ENCODE measurements at places on chromosomes 3 and 15.

DNA sequence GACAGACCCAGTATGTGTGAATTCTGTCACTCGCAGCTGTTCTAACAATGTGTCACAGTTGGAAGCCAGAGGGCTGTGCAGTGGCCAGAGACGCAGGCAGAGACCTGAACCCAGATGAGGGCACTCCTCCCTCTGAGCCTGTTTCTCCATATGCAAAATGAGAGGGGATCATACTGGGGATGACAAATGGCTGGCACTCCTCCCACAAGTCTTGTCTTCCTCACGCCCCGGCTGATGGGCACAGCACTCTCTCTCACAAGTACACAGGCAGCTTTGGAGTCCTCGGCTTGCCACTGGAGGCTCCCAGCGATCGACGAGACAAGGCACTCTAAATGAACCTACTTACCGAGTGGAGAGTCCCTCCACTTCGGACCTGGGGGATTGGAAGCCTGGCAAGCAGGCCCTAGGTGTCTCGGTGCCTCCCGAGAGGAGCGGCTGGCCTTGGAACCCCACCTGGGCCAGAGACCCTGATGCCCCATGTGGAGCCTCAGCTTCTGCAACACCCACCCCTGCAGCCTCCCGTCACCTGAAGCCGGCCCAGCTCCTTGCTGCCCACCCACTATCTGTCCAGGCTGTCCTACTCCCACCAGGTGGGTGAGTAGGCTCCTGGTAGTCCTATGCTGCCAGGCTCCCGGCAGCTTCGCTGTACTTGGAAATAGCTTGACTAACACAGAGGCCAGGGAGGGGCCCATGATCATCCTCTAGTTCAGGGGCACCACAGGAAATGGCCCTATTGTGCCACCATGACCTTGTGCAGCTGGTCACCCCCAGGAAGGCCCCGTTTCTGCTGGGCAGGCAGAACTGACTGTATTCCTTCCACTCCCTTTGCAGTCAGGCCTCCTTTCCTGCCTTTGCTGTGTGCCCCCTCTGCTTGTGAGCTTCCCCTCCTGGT, 65.0 kb upstream of the IQSEC1 start:
- DNase-seq = no peak

GRCh38 chr15:70853318-70853972, 512 bp downstream of the LARP6 start:
- no peak for DNase-seq

GRCh38 chr3:63774781-63775180, 44.3 kb upstream of the C3orf49 start:
- peak; percentile 9 for DNase-seq

GRCh38 chr3:143295201-143296080, 175.9 kb downstream of the CHST2 start:
- peak; percentile 42 for DNase-seq

- DNase-seq = no peak
These were observed 170.4 kb upstream of the LPP start for GRCh38 chr3:187983484-187984124.

- DNase-seq = no peak
These were observed 457.2 kb downstream of the RAP2B start for GRCh38 chr3:153619268-153619667.

- no peak for DNase-seq
These were observed 42.2 kb downstream of the C3orf85 start for GRCh38 chr3:109178708-109179107.

- DNase-seq = no peak
These were observed 140.0 kb downstream of the PDZRN3 start for GRCh38 chr3:73484656-73485248.

DNA sequence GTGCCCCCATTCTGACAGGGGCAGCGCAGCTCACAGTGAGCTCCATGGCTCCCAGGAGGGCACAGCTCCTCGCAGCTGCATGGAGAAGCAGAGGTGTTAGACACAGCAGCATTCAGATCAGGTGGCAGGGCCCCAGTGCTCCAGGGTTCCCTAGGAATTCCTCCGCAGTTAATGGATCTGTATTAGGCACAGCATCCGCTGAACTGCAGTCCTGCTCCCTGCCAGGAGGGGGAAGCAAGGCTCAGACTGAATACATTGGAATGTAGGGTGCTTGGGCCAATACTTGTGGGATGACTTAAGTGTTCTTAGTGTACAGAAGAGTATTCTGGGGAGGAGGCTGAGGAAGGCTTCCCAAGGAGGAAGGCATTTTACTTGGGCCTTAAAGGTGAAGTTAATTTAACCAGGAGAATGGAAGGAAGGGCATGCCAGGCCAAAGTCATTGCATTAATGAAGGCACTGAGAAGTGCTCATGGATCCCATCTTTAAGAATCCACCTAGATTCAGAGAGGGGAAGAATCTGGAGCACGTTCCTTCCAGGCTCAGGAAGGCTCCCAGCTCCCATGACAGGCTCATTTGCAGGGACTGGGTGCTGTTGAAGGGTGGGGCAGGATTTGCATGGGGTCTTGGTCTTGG, 111.6 kb downstream of the RAB11A start:
- peak; percentile 77 for DNase-seq

DNA sequence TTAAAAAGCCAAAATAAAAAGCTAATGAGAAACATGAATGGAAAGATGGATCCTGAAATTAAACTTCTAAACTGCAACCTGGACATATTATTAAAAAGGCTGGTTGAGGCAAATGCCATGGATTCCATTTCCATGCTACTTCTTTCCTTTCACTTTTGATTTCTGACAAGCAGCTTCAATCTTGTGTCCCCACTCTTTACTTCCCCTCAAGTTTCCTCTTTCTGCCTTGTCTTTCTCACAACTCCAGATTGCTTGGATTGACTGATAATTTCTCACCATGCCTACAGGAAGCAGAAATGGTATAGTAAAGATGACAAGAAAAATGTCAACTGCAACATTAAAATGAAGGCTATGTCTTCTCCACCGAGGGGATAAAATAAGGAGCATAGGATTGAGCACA, 1136.7 kb downstream of the TUSC7 start:
- DNase-seq = no peak

GRCh38 chr3:94015025-94015424, 13.4 kb downstream of the STX19 start:
- no peak for DNase-seq

DNA sequence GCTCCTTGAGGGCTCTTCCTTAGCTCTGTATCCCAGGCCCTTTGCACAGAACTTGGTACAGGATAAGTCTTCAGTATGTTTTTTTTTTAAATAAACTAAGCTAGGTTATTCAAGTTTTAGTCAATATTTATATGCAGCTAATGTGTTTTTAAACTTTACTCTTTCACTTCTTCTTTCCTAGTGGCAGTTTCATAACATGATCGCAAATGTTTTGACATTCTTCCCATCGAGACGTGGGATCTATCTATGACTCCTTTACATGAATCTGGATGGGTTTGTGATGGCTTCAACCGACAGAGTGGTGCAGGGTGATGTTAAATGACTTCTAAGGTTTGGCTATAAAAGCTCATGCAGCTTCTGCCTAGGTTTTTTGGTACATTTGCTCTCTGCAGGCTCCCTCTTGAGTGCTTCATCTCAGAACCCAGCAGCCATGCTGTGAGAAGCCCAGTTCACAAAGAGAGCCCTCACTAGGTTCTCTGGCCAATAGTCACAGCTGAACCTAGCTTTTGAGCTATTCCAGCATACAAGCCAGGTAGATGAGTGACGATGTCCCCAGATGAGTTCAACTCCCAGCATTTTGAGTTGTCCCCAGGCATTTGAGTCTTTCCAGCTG, 13.5 kb upstream of the MECOM start:
- DNase-seq = no peak

DNA sequence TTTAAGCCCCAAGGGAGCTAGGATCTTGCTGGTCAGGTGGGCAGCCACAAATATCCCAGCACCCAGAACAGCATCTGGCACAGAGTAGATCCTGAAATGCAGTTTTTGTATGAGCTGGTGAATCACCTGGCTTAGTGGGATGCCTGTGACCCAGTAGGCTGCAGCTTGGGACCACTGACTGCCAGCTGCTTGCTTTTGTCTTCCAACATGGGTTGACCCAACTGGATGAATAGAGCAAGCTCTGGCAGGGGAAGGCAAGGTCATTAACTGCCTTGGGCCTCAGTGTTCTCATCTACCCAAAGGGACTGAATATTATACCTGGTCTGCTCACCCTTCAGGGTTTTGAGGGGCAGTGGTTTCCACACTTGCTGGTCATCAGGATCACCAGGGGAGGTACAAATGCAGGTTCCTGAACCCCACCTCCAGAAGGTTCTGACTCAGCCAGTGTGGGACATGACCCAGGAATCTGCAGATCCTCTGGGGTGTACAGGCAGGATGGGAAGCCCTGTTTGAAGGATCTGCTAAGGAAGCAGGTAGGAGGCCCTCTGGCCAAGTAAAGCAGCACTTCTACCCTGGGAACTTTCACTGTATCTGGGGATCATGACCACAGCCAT, 55.4 kb downstream of the ITGA11 start:
- no peak for DNase-seq

DNA sequence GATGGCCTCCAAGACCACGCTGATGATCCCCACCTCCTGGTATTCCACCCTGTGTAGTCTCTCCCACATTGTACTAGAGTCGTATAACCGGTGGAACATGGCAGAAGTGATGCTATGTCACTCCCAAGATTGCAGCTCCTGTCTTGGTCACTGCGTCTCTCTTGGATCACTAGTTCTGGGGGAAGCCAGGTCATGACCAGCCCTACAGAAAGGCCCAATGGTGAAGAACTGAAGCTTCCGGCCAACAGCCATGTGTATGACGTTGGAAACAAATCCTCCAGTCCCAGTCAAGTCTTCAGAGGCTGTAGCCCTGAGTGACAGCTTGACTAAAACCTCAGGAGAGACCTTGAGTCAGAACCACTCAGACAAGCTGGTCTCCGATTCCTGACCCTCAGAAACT, 61.9 kb upstream of the FNDC3B start:
- no peak for DNase-seq

GRCh38 chr3:27666708-27667107, 55.4 kb downstream of the EOMES start:
- peak; percentile 79 for DNase-seq

GRCh38 chr3:45765266-45765851, 31.0 kb downstream of the SLC6A20 start:
- DNase-seq = no peak

- DNase-seq = peak; percentile 17
These were observed 33.0 kb downstream of the CCDC39 start for GRCh38 chr3:180646187-180646790.

GRCh38 chr15:73629798-73630429, 3.3 kb downstream of the NPTN start:
- DNase-seq = no peak

DNA sequence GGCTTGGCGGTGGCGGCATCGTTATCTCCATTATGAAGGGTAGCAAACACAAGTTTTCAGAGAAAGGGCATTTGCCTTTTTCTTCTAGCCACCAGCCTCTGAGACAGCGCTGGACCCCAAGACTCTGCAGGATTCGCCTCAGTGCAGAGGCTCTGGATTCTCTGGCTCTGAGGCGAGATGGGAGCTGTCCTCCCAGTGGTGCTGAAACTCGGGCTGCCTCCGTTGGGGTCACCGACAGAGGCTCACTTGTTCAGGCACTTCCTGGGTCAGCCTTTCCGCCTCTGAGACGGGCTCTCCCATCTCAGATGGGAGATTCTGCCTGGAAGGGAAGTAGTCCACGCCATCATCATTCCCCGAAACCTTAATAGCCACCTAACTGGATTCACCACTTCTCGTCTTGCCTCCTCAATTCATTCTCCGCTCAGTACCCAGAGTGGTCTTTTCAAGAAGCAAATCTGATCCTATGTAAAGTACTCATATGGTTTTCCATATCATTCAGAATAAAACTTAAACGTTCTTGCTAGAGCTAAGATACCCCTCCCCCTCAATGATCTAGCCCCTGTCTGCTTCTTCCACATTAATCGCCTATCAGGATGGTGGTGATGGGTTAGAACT, 76.9 kb downstream of the RHCG start:
- DNase-seq = peak; percentile 80

- no peak for DNase-seq
These were observed 19.7 kb downstream of the CORO2B start for GRCh38 chr15:68598171-68599152.

GRCh38 chr15:77819851-77820728, 187.4 kb upstream of the LINGO1 start:
- peak; percentile 38 for DNase-seq

GRCh38 chr3:156885761-156886160, 59.6 kb downstream of the LEKR1 start:
- peak; percentile 58 for DNase-seq

GRCh38 chr3:154060238-154061000, 60.8 kb upstream of the ARHGEF26 start:
- DNase-seq = no peak

DNA sequence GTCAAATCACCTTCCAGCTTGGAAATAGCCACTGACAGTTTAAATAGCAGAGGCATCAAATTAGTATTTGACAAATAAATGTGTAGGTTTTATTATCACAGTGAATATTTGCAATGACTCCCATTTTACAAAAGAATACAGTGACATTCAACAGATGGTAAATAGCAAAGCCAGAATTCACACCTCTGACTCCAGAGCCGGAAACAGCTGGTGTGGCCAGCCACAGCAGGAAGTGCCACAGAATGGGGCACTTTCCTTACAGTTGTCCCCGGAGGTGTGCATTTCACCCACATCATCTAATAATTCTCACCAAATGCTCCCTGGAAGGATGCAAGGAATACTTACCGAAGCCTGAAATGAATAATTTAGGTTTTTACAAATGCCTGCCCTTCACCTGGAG, 295.7 kb upstream of the WNT5A start:
- DNase-seq = no peak

DNA sequence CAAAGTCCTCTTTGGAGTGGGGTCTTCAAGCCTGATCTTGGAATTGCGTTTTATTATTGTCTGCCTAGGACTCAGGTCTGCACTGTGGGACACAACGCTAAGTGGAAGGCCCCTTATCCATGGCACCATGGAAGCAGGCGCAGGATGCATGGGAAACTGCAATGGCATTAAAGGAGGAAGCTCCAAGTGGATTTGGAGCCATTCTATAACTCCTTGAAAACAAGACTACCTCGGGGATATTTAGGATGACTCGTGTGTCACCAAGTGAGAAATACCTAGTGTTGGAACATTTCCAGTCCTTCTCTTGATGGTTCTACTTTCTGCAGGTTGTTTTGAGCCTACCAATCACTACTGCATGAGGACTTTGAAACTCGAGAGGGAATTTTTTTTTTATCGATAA, 126.6 kb upstream of the ZBED2 start:
- no peak for DNase-seq

- no peak for DNase-seq
These were observed 138.3 kb upstream of the PTPRG start for GRCh38 chr3:61422945-61423673.

- no peak for DNase-seq
These were observed 1.2 kb downstream of the USP19 start for GRCh38 chr3:49119439-49119838.

DNA sequence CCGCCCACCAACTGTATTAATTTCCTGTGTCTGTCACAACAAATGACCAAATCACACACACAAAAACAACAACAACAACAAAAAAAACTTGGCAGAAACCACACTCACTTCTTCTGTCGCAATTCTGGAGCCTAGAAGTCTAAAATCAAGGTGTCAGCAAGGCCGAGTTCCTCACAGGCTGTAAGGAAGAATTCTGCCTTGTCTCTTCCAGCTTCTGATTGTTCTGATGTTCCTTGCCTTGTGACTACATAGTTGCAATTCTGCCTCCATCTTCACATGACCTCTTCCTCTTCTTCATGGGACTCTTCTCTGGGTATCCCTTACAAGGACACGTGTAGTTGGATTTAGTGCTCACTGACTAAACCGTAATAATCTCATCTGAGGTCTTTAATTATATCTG, 61.4 kb downstream of the IL12A start:
- no peak for DNase-seq

- DNase-seq = no peak
These were observed 85.9 kb upstream of the GPR149 start for GRCh38 chr3:154515921-154516320.

- DNase-seq = peak; percentile 44
These were observed 31.2 kb upstream of the TNIK start for GRCh38 chr3:171491361-171491760.
